HT-29 (cell line): ENCODE measurements at places on chromosomes 12 and 14.

- DNase-seq: no peak
Observed at GRCh38 chr14:101503431-101504095, 57.7 kb upstream of the DIO3 start.

- no peak for DNase-seq
Observed at GRCh38 chr12:55673638-55674037, 34.1 kb downstream of the ITGA7 start.

- DNase-seq: no peak
Observed at GRCh38 chr14:62253911-62254310, 491.7 kb downstream of the SNAPC1 start.

- no peak for DNase-seq
Observed at GRCh38 chr12:22593864-22594263, 31.1 kb upstream of the ETNK1 start.

DNA sequence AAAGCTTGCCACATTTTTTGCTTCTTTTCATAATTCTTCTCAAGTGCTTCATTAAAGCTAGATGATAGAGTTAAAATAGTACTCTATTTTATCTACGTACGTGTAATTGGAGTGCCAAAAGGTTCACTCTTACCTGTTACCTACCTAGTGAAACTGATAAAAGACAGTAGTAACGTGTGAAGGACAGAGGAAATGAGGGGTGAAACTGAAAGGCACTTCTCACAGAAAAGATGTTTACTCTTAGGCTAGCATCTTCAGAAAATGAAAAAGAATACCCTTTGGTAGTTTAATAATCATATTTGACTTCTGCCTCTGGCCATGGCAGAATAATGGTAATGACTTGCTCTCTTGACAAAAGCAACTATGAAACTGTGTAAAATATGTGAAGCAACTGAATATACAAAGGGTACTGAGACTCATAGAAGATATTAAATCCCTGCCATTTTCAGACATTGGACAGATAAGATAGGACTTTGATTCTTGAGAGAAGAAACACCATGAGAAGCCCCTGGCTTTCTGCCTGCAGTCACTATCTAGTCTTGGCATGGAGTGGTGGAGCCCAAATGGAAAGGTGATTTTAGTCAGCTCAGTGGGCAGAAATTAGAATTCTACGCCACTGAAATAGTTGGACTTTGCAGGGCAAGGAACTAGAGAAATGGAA is 6.3 kb upstream of the EVL start:
- DNase-seq: no peak

DNA sequence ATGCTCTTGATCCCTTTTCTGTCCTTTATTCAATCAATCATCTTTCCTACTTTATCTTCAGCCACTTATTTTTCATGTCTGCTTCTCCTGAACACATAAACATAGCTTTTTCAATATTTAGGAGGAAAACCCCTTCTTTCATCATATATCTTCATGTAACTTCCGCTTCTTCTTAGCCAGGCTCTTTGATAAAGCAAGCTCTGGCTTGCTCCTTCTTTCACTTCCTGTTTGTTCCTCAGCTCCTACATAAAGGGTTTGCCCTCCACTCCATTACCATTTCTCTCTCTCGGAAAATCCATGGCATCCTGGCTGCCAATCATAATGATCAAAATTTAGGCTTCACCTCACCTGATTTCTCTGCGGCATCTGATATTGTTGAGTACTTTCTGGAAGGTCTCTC is 33.7 kb upstream of the HELB start:
- DNase-seq: no peak

DNA sequence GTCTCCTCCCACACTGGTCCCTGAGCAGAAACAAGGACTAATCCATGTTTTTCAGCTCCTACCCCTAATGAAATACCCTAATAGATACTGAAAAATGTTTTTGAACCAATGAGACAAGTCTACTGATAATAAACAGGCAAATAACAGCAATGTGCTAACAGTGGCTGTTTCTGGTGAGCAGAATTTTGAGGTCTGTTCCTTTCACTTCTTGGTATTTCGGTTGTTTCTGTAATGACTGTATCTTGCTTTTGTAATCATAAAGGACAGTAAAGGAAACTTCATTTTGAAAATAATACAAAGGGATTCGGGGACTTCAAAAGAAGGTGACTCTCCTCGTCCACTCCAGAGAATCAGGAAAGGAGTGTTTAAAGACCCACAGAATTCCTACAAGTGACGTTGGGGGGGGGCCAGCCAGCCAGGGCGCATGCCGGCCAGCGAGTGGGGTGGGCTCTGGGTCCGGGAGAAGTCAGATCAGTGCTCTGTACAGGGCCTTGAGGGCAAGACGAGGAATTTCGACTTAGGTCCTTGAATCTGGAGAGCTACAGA is 1.1 kb upstream of the CD9 start:
- no peak for DNase-seq

GRCh38 chr12:3351731-3352130 is 139.3 kb upstream of the PRMT8 start:
- DNase-seq: no peak

GRCh38 chr12:66627988-66628317 is 50.9 kb downstream of the GRIP1 start:
- no peak for DNase-seq

DNA sequence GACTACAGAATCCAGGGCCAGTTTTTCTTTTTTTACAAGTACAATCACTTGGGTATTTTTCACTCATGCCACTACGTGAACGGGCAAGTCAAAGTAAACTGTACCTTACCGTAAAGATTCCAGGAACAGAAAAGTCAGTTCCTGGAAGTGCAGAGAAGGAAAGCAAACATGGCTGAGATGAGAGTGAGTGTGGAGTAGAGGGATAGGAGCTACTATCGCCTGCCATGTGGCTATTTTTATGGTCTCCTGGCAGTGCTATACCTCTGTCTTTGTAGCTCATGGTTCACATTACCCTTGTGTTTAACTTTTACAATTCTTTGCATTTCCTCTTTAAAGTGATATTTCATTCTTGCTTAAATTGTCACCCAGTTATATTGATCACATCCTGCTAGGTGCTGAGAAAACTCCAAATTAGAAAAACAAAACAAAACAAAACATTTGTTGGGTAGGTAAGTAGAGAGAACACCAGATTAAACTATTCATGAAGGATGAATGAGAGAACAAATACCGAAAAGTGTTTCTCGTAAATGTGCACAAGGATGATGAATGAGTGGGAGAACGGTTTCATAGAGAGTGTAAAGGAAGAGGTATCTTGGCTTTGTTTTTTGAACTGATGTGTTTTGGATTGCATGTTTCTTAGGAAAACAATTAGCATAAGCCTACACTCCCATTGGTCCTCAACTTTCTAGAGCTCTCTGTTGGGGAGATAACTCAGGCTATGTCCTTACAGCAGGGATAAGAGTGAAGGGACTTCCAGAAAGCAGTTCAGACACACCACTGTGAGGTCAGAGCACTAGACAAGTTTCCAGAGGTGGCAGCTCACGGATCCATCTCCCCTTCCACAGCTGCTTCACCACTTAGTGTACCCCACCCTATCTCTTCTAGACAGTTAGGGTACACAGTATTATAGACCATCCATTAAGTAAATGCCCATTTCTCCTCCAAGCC is 163.7 kb downstream of the IPO8 start:
- no peak for DNase-seq

DNA sequence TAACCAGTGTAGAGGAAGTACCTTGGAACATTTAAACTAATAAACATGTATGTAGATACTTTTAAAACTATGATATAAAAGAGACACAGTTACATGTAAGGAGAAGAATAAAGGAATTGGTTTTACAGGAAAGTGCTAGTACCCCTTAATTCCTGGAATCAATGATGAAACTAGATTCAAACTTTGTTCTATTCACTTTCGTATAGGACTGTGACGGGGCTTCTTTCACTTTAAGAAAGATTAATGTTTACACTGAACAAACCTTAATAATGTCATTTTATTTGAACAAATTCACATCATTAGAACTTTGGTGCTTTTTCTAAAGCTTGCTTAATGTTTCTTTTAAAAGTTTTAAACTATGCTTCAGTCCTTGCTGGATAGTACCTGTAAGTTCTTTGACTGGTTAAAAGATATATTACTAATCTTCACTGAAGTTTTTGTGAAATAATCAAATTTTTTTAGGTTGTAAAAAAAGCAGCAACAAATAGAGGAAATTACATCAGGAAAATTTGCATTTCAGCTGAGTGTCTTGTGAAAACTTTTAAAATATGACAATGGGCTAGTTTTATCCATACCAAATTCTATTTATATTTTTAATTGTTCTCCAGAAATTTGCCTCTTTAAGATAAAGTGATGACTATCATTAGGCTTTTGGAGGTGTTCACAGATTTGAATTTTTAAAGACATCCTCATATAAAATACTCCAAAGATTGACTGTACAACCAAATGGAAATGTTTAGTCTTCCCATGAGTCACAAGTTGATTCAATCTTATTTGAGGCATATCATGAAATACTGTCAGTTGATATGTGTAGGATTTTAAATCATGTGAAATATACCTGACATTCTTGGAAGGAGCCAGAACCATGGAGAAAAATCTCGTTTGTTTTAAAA is 36.2 kb downstream of the PAPOLA start:
- DNase-seq: no peak

DNA sequence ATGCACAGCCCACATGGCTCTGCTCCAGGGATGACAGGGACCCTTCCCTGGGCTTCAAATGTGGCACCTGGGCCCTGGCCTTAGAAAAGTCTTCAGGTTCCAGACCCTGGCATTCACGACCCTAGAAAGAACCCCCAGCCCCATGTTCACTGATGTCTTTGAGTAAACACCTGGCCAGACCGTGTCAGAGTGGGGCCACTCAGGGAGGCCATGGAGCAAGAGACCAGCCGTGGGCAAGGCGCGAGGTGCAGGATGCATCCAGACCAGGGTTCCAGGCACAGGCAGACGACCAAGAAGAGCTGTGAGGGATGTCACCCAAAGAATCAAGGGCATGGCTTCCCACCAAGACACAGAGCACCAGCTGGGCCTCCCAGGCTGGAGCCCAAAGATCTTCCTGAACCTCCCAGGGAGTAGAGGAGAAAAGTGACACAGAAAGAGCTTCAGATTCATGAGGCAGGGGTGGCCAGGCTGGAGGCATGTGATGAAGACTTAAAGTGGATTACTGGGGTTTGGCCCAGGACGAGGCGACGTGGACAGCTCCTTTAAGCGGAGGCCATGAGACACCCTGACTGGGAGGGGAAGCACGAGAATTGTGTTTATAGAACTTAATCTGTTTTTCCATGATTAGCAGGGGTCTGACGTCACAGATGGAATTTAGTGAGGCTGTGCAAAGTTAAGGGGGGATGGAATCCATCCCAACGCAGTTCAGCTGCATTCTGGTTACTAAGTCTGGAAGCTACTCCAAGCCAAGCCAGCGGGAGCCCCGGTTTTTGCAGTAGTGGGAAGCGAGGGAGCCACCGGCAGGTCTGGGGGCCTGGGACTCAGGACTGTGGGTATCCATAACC is 61.6 kb downstream of the ARL6IP4 start:
- no peak for DNase-seq

- DNase-seq: peak; percentile 68
Observed at GRCh38 chr12:18320036-18320617, 58.8 kb downstream of the PIK3C2G start.

DNA sequence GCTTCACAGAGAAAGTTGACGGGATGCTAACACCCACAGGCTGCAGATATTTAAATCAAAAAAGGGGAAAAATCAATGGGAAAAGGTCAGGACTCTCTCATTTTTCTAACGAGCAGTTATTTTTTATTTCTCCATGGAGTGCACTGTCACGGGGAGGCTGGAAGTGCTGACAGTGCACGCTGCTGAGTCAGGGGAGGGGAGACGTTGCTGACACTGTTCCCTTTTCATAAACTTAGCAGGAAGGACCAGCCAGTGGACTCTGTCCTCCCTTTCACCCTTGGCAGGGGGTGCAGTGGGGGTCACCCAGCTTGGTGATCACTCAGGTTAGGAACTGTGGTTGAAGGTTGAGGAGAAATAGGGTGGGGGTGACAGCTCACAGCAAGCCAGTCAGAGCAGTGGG is 65.6 kb upstream of the FUT8 start:
- no peak for DNase-seq

DNA sequence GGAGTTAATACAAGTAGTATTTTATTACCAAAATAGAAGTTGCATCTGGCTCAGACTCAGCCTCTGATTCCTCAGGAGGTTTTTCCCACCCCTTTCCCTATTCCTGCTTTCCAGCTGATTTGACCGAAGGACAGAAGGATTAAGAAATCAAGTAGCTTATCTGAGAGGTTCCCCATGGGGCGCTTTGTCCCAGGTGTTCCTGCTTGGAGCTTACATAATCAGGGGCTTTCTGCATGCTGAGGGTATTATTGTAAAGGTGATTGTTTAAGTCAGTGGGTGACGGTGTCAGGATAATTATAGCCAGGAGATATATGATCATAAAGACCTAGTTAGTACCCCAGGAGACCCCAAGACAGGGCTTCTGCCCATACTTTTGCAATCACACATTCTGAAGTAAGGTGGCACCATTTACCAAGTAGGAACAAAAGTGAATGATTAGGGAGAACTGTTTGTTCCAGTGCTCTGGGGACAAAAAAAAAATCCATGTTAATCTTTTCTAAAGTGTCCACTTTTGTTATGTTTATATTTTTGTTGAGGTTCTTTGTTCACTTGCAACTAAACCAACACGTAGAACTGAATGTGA is 921.3 kb downstream of the NRXN3 start:
- no peak for DNase-seq

- no peak for DNase-seq
Observed at GRCh38 chr12:80872053-80872452, 65.7 kb downstream of the LIN7A start.

GRCh38 chr14:23638414-23639047 is 2.4 kb downstream of the DHRS2 start:
- no peak for DNase-seq

- DNase-seq: no peak
Observed at GRCh38 chr14:63940387-63940786, 87.6 kb downstream of the SYNE2 start.

DNA sequence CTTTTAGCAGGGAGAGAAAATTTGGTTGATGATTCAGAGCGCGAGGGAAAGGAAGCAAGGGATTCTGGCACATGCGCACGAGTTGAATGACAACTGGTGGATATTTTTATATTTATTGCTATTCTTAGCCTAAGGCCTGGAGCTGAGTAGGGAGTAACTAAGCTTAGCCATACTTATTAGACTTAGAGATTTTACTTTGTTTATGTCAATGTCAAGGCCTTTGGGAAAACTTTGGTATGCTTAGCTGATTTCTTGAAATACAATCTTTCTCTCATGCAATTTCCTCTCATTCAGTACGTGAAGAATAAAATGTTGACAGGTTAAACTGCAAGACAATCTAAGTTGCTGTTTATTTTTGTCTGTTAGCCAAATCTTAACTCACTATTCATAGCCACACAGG is 101.1 kb downstream of the CRADD start:
- no peak for DNase-seq

- DNase-seq: no peak
Observed at GRCh38 chr14:26791117-26791806, 193.4 kb upstream of the NOVA1 start.
